ENCODE measurements at places on chromosomes 13 and 19. TPM values are rescaled to one million over a fixed set of nuclear protein-coding genes. Genes with fewer than 3 reads are reported as not detected.

The NLRP12 gene
- not detected for total RNA-seq

The TEX29 gene
- total RNA-seq = not detected

The NEK5 gene
- not detected for total RNA-seq

The OR7C1 gene
- total RNA-seq = not detected

The ADPRHL1 gene
- 1.0 TPM for total RNA-seq

The STARD13 gene
- 15.1 TPM for total RNA-seq

The RAB3A gene
- total RNA-seq = 5.5 TPM

The FLT3 gene
- total RNA-seq = not detected

The ACP7 gene
- under 0.01 TPM for total RNA-seq

The IRGC gene
- total RNA-seq = not detected

The TNFRSF19 gene
- total RNA-seq = 117 TPM

The INSL3 gene
- total RNA-seq = not detected

The CGB3 gene
- not detected for total RNA-seq

The SLC15A1 gene
- total RNA-seq = under 0.01 TPM

The LGALS14 gene
- total RNA-seq = not detected

The ZSCAN22 gene
- total RNA-seq = 3.3 TPM

The SSC5D gene
- 14.4 TPM for total RNA-seq

The A1BG gene
- 26.5 TPM for total RNA-seq

The LHB gene
- not detected for total RNA-seq

The PSG4 gene
- total RNA-seq = 0.29 TPM

The CDX2 gene
- not detected for total RNA-seq

The COL4A1 gene
- 48.6 TPM for total RNA-seq

The TBCB gene
- 270 TPM for total RNA-seq

The CRX gene
- not detected for total RNA-seq

The ZNF730 gene
- total RNA-seq = 2.6 TPM

The PGLYRP1 gene
- not detected for total RNA-seq

The C2CD4C gene
- total RNA-seq = 0.29 TPM

The TLE2 gene
- total RNA-seq = 1.2 TPM

The TINCR gene
- not detected for total RNA-seq

The CERS1 gene
- total RNA-seq = 0.29 TPM

The NTN5 gene
- 0.33 TPM for total RNA-seq

The UQCR11 gene
- 59.3 TPM for total RNA-seq

The MED29 gene
- 34.4 TPM for total RNA-seq

The KRTDAP gene
- not detected for total RNA-seq

The BEST2 gene
- not detected for total RNA-seq

The NKPD1 gene
- total RNA-seq = under 0.01 TPM

The ADGRE3 gene
- not detected for total RNA-seq

The ADAT3 gene
- 4.3 TPM for total RNA-seq

The ZNF266 gene
- total RNA-seq = 10.8 TPM

The CTXN1 gene
- total RNA-seq = 2.5 TPM

The SIGLEC12 gene
- total RNA-seq = not detected

The ZNF211 gene
- 12.4 TPM for total RNA-seq

The ZNF556 gene
- total RNA-seq = not detected

The GNG7 gene
- total RNA-seq = 0.15 TPM

The LRRC8E gene
- 7.4 TPM for total RNA-seq

The MFSD12 gene
- 174 TPM for total RNA-seq

The NOVA2 gene
- total RNA-seq = not detected

The NDFIP2 gene
- total RNA-seq = 65.8 TPM

The MYDGF gene
- 175 TPM for total RNA-seq

The CRB3 gene
- total RNA-seq = not detected

The LILRB2 gene
- total RNA-seq = not detected

The HCN2 gene
- total RNA-seq = 1.7 TPM

The CYP2A6 gene
- not detected for total RNA-seq

The SYNGR4 gene
- total RNA-seq = not detected

The PSG1 gene
- total RNA-seq = 0.58 TPM

The NECTIN2 gene
- 61.5 TPM for total RNA-seq

The CLDN10 gene
- not detected for total RNA-seq

The SAMD4B gene
- 68.4 TPM for total RNA-seq
